Lung (tissue), 17 donors: ENCODE measurements at places on chromosomes 7 and 10.

DNA sequence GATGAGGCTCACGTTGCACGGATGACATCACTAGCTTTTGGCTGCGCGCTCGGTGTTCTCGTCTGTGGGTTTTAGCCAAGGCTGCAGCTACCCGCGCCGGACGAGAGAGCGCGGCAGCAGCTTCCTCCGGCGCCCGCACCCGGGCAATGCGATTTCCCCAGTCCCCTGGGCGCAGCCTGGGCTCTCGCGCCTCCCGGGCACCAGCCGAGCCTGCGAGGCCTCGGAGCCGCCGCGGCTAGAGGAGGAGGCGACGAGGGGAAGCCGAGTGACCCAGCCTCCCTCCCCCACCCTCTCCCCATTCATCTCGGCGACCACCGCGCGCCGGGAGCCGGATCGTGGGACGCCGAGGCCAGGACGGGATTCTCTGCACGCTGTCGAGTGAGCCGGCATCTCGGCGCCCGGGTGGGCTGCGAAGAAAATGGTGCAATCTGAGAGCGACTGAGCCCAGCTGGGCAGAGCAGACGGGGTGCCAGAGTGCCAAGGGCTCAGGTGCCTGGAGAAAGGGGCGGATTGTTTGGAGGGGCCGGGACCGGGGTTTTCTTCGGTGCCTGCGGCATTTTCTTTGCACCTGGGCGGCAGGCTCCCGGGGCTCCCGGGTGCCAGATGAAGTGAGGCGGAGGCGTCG, 1.2 kb upstream of the TMEM178B start:
- no peak overlapping the region for H3K4me3 ChIP-seq
- no peaks in the 10 kb centered on the region for H3K36me3 ChIP-seq
- no peak overlapping the region for H3K27ac ChIP-seq
- peak; percentile 77 for DNase-seq

DNA sequence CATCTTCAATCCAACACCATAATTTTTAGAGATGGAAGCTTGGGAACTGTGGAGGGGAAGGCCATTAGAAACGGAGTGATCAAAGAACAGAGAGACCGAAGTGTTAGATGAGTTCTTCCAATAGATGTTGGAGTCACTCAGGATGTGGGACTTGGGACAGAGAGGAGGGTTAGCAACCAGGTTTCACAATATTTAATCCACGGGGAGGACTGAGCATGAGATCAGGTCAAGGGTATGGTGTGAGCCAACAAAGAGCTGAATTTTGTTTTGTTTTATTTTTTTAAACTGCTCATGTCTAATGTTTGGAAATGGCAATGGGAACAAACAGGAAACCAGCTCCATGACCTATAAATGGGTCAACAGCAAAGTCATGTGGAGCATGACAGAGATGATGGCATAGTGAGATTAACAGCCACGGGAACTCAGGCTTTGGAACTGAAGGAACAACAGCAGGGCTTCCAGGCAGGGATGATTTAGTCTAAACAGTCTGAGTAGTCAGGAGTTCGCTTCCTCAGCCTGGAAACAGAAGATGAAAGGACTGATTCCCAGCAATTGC, 38.9 kb upstream of the AMPH start:
- no peaks in the 10 kb centered on the region for H3K27me3 ChIP-seq
- H3K4me1 ChIP-seq, result no peaks in the 10 kb centered on the region
- no peak for DNase-seq
- H3K4me3 ChIP-seq, result no peak overlapping the region
- H3K27ac ChIP-seq, result no peak overlapping the region
- H3K36me3 ChIP-seq, result no peaks in the 10 kb centered on the region

GRCh38 chr7:139613971-139614411, 90.5 kb downstream of the CLEC2L start:
- H3K4me1 ChIP-seq, result no peaks in the 10 kb centered on the region
- no peak overlapping the region for H3K27ac ChIP-seq
- H3K27me3 ChIP-seq, result no peaks in the 10 kb centered on the region
- H3K36me3 ChIP-seq, result peaks cover 38% of the 10 kb centered on the region

DNA sequence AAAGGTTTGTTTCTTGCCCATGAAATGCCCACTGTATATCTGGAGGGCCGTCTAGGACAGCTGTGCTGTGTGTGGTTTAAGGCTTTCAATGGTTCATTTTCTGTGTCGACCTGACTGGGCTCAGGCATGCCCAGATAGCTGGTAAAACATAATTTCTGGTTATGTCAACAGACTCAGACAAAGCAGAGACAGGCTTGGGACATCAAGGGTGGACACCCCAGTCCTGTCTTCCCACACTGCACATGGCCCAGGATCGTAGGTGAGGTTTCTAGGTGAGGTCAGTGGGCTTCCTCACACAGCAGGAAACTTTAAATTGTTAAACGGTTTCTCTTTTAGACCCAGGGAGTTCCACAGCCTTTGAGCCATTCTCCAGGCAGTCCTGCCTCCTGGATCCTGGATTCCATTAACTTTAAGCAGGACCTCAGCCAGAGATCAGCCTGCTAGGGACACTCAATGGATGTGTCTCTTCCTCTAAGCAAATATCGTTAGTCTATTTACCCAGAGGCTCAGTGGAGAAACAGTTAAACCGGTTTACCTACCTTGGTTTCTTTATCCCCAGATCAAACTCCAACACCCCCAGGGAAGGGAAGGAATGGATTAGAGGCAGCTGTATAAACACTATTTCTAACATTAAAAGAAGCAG, 66.4 kb downstream of the ST8SIA6 start:
- H3K36me3 ChIP-seq, result no peaks in the 10 kb centered on the region
- no peak overlapping the region for H3K4me3 ChIP-seq
- peaks cover 18% of the 10 kb centered on the region for H3K4me1 ChIP-seq
- peak; percentile 13 for DNase-seq
- H3K27ac ChIP-seq, result no peak overlapping the region
